EL (cell line): ENCODE measurements at places on chromosomes 7 and 10.

DNA sequence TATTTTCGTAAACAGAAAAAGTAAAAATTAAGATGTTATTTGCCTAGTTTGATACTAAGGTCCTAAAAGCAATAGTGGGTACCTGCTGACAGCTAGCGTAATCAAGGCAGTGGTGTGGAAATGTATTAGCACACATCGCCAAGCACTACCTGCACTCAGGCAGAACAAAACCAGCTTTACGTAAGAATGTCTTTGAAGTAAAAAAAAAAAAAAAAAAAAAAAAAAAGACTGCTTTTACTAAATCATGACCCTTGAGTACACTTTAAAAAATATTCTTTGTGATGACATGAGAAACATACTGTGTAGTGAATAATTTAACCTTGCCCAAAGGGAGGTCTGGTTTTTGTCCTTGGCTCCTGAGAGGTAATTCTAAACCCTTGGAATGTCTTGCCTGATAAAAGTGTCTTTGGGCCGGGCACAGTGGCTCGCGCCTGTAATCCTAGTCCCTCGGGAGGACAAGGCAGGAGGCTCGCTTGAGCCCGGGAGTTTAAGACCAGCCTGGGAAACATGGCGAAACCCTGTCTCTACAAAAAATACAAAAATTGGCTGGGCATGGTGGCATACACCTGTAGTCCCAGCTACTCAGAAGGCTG is 12.7 kb downstream of the XRCC2 start:
- no peak for DNase-seq

GRCh38 chr7:150411606-150412005 is 32.5 kb downstream of the ZNF775 start:
- no peak for DNase-seq

GRCh38 chr10:47029181-47030009 is 118.2 kb downstream of the PTPN20 start:
- DNase-seq = no peak

GRCh38 chr10:82277591-82277990 is 402.6 kb downstream of the NRG3 start:
- no peak for DNase-seq

GRCh38 chr7:157483515-157483914 is 146.7 kb downstream of the DNAJB6 start:
- DNase-seq = no peak

GRCh38 chr7:155803418-155804376 is 8.6 kb downstream of the SHH start:
- no peak for DNase-seq

- no peak for DNase-seq
Measured at GRCh38 chr10:123200531-123200930, 46.3 kb downstream of the BUB3 start.

DNA sequence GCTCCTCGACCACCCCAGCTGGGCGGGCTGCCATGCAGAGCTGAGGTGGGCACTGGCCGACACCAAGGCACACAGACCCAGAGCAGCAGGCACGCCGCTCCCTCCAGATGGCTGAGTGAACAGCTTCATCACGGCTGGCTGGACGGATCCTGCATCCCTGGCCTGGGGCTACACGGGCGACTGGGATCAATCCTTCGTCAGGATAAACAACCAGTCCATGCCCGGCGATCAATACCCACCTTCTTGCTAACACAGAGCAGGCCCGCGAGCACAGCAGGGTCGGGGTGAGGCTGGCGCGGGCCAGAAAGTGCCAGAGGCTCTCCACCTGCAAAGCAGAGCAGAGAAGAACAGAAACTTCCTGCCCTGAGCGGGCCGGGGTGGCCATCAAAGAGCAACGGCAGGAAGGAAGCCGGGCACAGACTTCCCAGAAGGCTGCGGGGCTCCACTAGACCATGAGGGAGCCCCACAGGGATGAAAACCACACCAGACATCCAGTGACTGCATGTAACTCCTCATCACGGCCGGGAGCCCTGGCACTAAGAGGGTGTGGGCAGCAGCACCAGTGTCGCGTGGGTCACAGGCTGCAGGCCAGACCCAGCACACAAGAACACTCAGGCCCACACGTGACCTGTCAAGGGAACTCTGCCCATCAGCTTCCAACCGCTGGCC is 166.4 kb downstream of the MAD1L1 start:
- DNase-seq = no peak
